NB4 (cell line): ENCODE measurements at places on chromosomes 12 and 14.

- DNase-seq, result no peak
Observed at GRCh38 chr14:33510991-33511390, 439.9 kb downstream of the EGLN3 start.

GRCh38 chr12:38160318-38161122 lies 156.1 kb upstream of the ALG10B start:
- DNase-seq, result no peak

GRCh38 chr12:5562581-5562980 lies 130.7 kb downstream of the NTF3 start:
- no peak for DNase-seq

DNA sequence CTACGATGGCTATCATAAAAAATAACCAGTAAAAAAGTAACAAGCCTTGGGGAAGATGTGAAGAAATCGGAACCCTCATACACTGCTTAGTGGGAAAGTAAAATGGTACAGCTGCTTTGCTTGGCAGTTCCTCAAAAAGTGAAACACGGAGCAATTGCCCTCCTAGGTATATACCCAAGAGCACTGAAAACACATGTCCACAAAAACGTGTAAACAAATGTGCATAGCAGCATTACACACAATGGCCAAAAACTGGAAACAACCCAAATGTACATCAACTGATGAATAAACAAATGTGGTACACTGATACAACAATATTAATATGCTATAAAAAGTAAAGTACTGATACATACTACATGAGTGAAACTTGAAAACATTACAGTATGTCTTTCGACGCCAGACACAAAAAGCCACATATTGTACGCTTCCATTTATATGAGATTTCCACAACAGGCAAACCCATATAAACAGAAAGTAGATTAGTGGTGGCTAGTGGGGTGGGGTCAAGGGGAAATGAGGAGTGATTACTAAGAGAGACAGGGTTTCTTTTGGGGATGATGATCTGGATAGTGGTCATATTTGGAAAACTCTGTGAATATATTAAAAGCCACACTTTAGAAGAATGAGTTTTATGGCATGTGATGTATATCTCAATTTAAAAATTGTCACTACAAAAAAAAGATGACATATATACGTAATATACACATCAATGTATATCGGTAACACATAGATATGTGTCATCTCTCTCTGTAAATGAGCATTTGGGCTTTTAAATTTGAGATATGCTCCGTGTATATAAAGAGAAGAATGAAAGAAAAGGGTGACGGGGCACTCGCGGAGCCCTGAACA lies 996 bp downstream of the SLC41A2 start:
- no peak for DNase-seq

GRCh38 chr14:45587142-45587541 lies 334.1 kb upstream of the MIS18BP1 start:
- DNase-seq, result no peak

DNA sequence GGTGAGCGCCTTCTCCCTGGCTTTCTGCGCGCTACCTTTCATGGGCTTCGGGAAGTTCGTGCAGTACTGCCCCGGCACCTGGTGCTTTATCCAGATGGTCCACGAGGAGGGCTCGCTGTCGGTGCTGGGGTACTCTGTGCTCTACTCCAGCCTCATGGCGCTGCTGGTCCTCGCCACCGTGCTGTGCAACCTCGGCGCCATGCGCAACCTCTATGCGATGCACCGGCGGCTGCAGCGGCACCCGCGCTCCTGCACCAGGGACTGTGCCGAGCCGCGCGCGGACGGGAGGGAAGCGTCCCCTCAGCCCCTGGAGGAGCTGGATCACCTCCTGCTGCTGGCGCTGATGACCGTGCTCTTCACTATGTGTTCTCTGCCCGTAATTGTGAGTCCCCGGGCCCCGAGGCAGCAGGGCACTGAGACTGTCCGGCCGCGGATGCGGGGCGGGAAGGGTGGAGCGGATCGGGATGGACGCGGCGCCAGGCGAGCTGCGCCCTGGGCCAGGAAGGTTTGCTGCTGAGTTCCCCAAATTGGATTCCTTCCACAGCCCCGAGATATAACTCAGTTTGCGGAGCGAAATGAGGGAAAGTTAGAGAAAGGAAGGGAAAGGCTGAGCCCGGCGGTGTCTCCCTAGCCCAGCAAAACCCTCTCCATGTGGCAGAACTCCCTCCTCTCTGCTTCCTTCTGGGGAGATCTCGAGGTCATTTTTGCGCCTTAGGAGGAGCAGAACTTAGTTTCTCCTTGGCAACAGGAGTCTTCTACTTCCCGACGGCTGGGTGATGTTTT lies 972 bp downstream of the PTGDR start:
- DNase-seq, result no peak

DNA sequence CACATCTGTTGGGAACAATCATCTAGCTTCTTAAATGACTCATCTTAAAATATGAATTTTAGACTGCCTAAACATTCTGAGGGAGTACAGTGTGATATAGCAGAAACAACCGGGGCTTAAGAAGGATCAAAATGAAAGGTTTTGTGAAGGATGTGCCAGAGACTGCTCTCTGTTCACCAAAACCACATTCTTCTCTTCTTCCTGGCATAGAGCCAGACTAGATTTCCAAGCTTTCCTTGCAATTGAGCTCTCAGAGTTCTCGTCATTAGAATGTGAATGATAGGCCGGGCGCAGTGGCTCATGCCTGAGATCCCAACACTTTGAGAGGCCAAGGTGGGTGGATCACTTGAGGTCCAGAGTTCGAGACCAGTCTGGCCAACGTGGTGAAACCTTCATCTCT lies 94.5 kb downstream of the LRRIQ1 start:
- no peak for DNase-seq
